ENCODE measurements at places on chromosomes 12 and 14. TPM values are rescaled to one million over a fixed set of nuclear protein-coding genes. Genes with fewer than 3 reads are reported as not detected.

AVPR1A gene
- total RNA-seq: not detected

RDH16 gene
- total RNA-seq: 0.47 TPM

TOMM20L gene
- total RNA-seq: not detected

DNA sequence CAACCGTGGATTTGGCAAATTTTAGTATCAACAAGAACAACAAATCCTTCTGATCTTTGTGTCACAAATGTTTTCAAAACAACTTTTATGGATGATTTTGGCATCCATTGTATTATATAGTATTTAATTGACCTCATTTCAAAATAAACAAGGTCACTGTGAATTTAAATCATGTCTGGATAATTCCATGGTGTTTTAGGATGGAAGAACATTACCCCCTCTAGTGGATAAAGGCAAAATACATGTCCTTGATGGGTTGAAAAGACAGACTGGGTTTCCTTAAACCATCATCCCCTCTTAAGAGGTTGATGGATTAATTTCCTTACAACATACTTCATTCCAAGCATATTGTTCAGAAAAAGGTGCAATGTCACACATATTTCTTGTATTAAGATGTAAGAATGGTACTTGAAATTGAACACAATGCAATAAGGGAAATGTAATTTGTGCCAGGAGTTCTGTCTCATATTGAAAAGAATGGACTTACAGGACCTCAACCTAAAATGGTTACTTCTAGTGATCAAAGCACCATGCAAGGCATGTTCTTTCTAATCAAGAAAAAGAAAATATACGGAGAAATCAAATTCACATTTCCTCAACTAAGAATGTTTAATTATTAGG lies 352.0 kb downstream of the BCAT1 start:
- peaks cover 42% of the 10 kb centered on the region for H3K4me1 ChIP-seq
- H3K36me3 ChIP-seq: no peaks in the 10 kb centered on the region
- H3K27ac ChIP-seq: no peak overlapping the region
- H3K27me3 ChIP-seq: no peaks in the 10 kb centered on the region

LAG3 gene
- 0.12 TPM for total RNA-seq

DNA sequence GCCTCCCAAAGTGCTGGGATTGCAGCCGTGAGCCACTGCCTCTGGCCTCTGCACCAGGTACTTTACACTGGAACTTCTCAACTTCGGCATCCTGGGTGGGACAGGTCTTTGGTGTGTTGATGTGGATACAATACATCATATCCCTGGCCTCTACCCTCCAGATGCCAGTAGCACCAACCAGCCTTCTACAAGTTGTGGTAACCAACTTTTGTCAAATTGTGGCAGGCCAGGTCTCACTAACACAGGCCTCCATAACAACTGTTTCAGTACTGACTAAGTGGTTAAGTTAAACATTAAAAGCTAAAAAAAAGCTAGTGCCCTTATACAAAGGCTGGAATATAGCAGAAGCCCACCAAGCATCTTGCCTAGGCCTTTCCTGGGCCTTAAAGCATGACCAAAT lies 232.9 kb downstream of the PCNX1 start:
- peaks cover 28% of the 10 kb centered on the region for H3K4me1 ChIP-seq
- no peak overlapping the region for H3K4me3 ChIP-seq
- H3K27me3 ChIP-seq: no peaks in the 10 kb centered on the region
- no peaks in the 10 kb centered on the region for H3K36me3 ChIP-seq

- H3K27ac ChIP-seq: peak overlapping the region; percentile 92
- H3K27me3 ChIP-seq: no peaks in the 10 kb centered on the region
- H3K4me1 ChIP-seq: peaks cover 35% of the 10 kb centered on the region
- H3K4me3 ChIP-seq: peak overlapping the region; percentile 66
- DNase-seq: no peak
- peaks cover 45% of the 10 kb centered on the region for H3K36me3 ChIP-seq
Observed at GRCh38 chr12:40313928-40314327, 89.1 kb downstream of the LRRK2 start.

NTN4 gene
- total RNA-seq: 0.20 TPM

TAC3 gene
- total RNA-seq: not detected

PRKD1 gene
- total RNA-seq: 5.1 TPM

DNA sequence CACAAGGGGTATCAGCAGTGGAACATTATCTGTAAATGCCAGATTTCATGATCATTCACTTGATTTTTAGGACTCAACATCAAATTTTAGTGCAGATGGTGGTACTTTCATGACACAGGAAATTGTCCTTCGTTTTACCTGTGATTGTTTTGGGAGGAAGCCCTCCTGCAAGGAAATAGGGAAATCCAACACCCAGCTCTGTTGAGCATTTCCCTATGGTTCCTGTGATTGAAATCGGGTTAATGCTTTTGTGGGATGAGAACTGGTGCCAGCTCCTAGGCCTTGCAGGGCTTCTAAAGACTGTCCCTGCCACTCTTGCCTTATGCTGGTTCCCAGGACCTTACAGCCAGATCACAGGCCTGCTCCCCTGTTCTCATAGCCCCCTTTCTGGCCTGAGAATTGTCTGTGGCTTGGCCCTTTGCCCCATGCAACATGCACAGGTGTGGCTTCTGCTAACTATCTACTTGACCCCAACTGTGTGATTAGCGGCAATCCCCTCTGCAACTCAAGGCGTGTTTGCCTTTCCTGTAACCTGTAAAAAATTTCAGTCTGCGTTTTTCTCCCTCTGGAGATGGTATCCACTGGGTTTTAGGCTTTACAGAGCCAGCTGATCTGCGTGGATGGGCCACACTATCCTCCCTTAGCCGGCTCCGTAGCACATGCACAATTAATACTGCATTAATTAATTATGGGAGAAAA lies 112.5 kb downstream of the ETV6 start:
- DNase-seq: no peak
- H3K4me3 ChIP-seq: peak overlapping the region; percentile 66
- H3K36me3 ChIP-seq: peaks cover 12% of the 10 kb centered on the region
- no peaks in the 10 kb centered on the region for H3K27me3 ChIP-seq
- peaks cover 93% of the 10 kb centered on the region for H3K4me1 ChIP-seq

KIF26A gene
- not detected for total RNA-seq

GRCh38 chr12:42589465-42590329 lies at the start of gene PRICKLE1:
Gene PRICKLE1, minus strand, starts transcription at chr12:42589746. Its CDS starts 117,230 bp downstream, at chr12:42472516.
- peak within 1 kb of the TSS; percentile 24 for H3K27ac ChIP-seq
- peaks cover 55% of the 10 kb centered on the region for H3K27me3 ChIP-seq
- H3K4me3 ChIP-seq: peak within 1 kb of the TSS; percentile 87
- H3K36me3 ChIP-seq: no peaks in the 10 kb centered on the region
- H3K4me1 ChIP-seq: peaks cover 18% of the 10 kb centered on the region

MSRB3 gene
- total RNA-seq: not detected

DNA sequence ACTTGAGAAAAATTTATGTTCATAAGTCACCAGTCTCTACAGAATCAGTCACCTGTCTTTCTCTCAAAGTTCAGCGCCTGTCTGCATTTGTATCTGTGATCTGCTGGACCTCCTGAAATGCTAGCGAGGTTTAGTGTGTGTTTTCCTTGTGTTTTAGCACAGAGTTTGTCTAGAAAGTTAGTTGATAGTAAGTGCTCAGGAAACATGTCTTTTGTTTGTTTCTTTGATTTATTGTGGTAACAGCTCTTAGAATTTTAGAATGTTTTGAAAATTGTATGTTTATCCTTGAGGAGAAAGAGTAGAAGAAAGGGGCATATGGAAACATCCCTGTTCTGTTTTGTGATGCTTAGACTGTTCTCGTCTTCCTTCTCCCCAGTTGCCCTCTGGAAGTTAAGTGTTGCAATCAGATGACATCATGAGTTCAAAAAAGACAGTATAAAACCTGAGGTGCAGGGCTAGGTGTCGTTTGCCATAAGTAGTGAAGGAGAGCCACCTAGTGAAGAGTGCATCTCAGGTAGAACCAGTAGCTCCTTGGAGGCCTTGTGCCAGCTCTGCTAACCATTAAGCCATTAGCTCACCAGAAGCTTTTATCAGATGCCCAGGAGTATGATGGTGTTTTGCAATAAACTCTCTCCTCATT lies 44.8 kb downstream of the FBXW8 start:
- peaks cover 31% of the 10 kb centered on the region for H3K36me3 ChIP-seq
- no peaks in the 10 kb centered on the region for H3K27me3 ChIP-seq
- peaks cover 7% of the 10 kb centered on the region for H3K4me1 ChIP-seq
- no peak overlapping the region for H3K4me3 ChIP-seq
- DNase-seq: no peak

DNA sequence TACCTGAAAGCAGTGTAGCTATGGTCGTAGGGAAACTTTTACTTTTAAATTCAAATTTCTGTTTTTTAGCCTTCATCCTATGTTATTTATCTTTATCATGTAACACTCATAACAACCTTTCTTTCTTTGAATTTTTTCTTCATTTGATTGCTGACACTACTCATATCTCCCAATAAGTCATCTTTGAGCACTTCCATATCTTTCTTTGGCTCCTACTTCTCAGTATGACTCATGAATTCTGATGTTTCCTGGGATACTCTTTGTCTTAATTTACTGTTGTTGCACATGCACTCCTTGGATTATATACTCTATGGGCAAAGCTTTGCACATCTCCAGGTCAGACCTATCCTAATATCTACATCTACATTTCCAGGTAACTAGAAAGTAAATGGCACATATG lies 18.1 kb upstream of the IAPP start:
- H3K4me1 ChIP-seq: no peaks in the 10 kb centered on the region
- H3K27ac ChIP-seq: no peak overlapping the region
- no peak for DNase-seq
- H3K36me3 ChIP-seq: no peaks in the 10 kb centered on the region
